Activated CD8-positive, alpha-beta memory T cell treated with anti-CD3 and anti-CD28 coated beads, Interleukin-2, amount 10 ng/mL, durations not matched to agents 7 days and 5 days (primary cell): ENCODE measurements at places on chromosomes 3 and 15.

- DNase-seq, result no peak
Observed at GRCh38 chr3:12582730-12583129, 25.8 kb downstream of the MKRN2 start.

DNA sequence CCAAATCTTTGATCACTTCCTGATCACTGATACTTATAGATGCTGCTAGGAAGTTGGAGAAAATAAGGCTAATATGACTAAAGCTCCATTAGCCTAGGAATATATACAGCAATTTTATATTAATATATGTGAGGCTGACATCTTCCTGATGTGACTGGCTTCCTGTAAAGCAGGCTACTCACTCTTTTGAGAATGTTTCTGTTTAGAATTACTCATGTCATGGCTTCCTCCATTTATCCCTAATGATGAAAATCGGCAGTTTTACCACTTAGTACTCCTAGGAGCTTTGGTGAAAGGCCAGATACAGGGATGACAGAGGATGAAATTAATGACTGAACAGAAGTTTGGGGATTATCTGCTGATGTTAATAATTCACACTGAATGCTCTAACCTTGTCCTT is 3.9 kb upstream of the MAP1A start:
- no peak for DNase-seq

- DNase-seq, result no peak
Observed at GRCh38 chr3:127732879-127733350, 60.2 kb downstream of the ABTB1 start.

DNA sequence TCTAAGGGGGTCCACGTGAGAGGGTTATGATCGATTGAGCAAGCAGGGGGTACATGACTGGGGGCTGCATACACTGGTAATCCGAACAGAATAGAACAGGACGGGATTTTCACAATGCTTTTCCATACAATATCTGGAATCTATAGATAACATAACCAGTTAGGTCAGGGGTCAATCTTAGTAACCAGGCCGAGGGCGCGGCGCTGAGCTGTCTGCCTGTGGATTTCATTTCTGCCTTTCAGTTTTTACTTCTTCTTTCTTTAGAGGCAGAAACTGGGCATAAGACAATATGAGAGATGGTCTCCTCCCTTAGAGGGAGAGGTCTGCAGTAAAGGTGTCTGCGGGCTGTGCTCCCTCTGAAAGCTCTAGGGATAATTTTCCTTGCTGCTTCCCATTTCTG is 261.3 kb downstream of the XXYLT1 start:
- DNase-seq, result no peak

GRCh38 chr15:47599806-47600205 is 117.5 kb upstream of the SEMA6D start:
- DNase-seq, result no peak
